Activated T-helper 9 cell treated with anti-CD3 and anti-CD28 coated beads, Interleukin-2, amount 50 U/mL, for 16 hours (primary cell): ENCODE measurements at places on chromosomes 5 and 9.

GRCh38 chr9:75873712-75874111, 16.8 kb upstream of the PCSK5 start:
- no peak for DNase-seq

GRCh38 chr9:137295849-137296669, 6.0 kb downstream of the NRARP start:
- DNase-seq = no peak

DNA sequence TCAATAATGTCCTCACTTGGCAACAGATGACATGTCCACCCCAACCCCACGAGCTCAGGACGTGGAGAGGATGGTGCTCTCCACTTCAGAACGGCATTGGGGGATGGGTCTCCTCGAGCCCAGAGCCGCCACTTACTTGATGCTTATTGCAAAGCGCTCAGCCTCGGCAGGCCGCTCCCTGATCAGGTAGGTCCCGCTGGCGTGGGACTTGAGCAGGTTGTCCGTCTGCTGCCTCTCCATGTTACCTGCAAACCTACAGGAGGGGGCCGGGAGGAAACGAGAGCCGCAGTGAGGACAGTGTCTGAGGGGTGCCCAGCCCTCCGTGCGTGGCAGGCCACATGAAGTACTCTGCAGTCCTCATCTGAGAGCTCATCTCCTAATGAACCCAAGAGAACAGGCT, 36.6 kb upstream of the SARDH start:
- no peak for DNase-seq

GRCh38 chr5:143066556-143067281, 296.5 kb downstream of the ARHGAP26 start:
- no peak for DNase-seq

- no peak for DNase-seq
Observed at GRCh38 chr5:130815246-130815645, 349.8 kb downstream of the HINT1 start.

DNA sequence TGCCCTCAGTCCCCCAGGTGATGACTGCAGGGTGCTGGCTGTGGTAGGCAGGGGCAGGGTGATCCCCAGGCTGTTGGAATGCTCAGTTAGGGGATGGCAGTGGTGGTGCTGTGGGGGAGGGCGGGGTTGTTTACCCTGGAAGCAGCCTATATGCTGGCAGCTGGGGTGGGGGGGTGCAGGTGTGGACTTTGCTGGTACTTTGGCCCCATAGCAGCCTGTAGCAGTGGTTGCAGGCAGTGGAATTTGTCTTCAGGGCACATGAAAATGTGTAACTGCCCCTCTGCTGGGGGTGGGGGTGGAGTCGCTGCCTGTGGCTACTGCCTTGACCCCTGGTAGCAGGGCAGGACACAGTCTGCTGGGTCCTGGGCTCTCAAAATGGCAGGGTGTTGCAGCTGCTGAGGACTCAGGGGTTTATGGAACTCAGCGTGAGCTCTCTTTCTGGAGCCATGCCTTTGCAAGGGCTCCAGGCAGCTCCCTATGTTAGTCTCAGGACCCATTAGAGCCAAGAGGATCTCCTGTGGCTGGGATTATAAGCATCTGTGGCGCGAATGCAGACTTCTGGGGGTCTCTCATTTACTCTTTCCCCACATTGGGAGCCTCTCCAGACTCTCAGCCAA, 65.0 kb downstream of the RMI1 start:
- DNase-seq = no peak

DNA sequence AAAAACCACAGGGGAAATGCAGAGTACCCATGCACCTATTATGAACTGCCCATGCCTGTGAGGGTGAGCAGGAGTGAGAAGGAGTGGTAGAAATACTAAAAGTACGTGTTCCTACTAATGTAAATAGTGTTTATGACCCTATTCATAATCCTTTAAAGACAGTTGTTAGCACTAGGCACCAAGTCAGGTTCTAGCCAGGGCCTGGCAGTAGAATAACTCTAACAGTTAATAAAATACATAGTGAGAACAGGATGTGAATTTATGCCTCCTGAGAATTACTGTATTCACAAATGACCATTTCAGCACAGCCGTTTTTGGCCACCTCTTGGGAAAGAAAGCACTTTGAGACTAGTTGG, 103.2 kb upstream of the TARS1 start:
- no peak for DNase-seq

DNA sequence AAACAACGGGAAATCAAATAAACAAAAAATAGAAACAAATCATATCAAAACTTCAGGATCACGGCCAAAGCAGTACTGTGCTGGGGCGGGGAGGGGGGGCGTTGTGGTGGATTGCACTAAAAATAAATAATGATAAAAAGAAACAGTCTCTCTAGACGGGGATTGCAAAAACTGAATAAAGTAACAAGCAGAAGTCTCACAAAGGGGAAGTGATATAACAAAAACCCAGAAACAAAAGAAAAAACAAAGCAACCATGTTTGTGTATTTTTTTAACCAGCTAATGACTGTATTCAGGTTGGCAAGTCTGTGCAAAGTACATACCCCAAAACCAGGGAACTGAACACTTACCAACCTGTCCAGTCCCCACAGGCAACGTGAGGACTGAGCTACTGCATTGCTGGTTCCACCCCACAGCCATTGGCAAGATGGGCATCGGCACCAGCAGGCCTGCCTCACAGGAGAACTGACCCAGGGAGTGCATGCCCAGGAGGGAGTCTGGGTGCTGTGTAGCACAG, 24.1 kb downstream of the BICD2 start:
- no peak for DNase-seq

GRCh38 chr5:10489810-10490426, 48.2 kb downstream of the ROPN1L start:
- no peak for DNase-seq

DNA sequence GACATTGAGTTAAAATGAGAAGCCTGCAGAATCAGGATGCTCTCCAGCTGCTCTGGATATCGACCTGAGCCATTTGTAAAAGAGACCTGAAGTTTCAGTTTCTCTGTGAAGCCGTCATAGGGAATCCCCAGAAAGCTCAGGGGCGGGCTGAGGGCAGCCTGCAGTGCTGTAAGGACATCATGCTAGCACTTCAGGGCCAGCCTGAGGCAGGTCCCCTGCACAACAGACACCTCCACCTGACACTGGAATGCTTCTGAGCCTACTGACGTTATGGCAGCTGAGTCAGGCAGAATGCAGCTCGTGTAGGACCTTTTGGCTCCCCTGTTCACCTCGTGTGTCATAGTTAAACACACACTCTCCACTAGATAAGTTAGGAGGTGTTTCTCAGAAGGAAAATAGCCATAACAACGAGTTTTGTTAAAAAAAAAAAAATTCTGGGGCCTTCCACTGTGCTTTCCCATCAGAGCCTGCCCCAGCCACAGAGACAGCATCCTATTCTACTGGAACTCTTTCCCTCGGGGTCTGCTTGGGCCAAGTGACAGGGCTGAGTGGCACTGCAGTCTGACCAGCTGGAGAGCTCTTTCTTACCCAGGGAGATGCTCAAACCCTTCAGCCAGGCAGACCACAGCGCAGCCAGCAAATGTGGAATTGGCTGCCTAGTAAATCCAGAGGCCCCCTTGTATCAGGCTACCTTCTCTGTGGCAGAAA, 354.9 kb downstream of the DIRAS2 start:
- no peak for DNase-seq

DNA sequence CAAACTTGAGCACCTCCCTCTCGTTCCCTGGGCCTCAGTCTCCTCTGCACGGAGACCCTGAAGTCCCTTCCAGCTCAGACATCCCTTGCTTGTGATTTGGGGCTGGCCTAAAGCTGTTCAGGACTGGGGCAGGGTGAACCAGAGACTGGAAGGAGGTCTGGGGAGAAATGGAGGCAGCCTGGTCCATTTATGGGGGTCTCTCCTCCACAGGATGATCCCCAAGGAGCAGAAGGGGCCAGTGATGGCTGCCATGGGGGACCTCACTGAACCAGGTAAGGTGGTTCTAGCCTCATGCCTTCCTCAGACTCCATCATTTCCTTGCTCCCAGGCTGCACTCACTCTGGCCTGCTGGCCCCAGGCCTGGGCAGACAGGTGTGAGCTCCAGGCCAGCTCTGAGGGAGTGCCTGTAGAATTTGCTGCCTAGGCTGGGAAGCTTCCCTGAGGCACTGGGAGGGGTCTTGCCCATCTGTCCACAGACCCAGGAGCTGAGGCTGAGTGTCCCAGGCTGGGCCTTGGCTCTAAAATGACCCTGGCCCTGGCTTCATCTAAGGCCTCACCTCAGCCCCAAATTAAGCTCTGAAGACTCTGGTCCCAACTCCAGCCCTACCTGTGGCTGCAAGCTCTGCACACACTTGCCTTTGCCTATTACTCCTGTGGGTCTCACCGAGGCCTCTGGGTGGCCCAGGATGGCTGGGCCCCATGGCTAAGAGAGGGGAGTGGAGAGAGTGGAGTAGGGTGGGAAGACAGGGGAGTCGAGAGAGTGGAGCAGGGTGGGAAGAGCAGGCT, 1.9 kb downstream of the MYOZ3 start:
- DNase-seq = no peak

GRCh38 chr9:21688108-21689102, 114.0 kb upstream of the MTAP start:
- DNase-seq = no peak

GRCh38 chr5:56323505-56323904, 90.4 kb upstream of the ANKRD55 start:
- no peak for DNase-seq

DNA sequence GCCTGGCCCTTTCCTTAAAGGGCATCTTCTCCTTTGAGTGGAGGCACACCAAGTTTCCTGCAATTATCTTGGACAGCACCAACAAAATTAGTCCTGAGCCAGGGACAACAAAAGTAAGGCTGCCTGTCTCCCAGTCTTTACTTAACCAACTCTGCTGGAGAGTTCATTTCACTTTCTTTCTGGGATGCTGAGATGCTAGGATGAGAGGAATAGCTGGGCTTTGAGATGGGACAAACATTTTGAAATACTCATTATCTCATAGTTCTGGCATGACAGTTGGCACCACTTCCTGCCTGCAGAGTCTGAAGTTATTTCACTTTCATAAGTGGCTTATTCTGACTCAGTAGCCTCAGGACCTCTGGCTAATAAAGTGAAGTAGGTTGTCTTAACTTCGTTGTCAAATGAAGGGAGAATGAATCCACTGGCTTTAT, 157.0 kb downstream of the C9orf152 start:
- DNase-seq = no peak

DNA sequence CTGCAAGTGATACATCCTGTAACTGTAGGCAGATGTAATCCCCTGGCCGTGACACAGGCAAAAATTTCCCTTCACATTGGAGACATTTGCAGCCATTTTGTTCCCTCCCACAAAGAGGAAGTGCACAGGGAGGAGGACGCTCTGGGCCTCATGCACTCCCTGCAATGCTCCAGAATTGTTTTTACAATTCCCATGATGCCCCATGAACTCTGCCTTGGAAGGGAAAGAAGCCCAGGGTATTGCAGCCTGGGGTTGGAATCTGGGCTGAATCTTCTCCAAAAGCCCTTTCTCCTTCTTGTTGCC, 491.7 kb downstream of the CCDC171 start:
- no peak for DNase-seq

DNA sequence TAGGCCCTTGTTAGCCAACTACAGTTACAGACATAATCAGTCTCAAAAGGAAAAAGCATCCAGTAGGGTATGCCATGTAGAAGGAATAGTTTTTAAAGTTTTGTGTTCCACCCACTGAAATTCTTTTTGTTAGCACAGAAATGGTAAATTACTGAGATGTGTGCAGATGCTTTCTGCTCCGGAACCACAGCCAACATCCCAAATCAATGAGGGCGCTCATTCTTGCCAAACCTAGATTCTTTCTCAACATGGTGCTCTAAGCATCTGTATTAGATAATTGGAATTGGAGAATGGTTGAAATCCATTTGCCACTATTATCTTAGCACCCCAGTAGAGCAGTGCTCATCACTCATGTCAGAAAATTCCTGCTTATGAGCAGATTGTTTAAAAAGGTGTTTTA, 127.8 kb downstream of the SEC61B start:
- no peak for DNase-seq

DNA sequence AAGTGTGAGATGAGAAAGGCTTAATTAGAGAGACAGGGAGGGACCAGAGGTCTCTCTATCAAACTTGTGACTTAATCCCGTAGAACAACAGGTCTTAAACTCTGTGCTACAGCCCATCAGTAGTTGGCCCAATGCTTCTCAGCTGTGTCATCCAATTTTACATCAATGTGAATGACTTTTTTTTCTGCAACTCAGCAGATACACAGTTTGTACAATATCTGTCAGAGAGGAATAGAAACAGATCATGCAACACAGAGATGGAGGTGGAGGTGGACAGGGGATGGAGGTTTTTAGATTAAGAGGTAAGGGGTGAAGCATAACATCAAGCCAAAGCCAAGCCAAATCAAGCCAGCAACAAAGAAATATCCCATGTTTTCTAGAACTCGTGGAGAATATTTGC, 43.0 kb downstream of the FBXW11 start:
- no peak for DNase-seq

GRCh38 chr5:96256795-96257470, 176.1 kb downstream of the PCSK1 start:
- DNase-seq = no peak

- DNase-seq = no peak
Observed at GRCh38 chr5:38843665-38844064, 2.1 kb upstream of the OSMR start.

DNA sequence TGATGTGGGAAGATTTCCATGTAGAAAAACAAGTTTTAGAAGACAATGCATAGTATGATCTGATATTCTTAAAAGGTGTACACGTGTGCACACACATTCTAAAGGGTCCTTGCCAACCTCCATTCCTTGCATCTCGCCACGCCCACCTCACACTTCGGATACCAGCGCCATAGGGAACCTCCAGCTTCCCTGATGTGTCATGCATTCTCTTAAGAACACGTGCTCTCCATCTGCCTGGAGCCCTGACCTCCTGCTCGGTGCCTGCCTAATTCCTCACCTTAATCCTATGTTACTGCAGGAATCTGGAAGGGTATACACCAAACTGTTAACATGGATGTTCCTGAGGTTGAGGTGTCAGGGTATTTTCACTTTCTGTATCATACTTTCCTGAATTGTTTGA, 63.1 kb downstream of the PTCD2 start:
- DNase-seq = no peak

- no peak for DNase-seq
Observed at GRCh38 chr5:150070821-150071220, 15.5 kb downstream of the CSF1R start.

DNA sequence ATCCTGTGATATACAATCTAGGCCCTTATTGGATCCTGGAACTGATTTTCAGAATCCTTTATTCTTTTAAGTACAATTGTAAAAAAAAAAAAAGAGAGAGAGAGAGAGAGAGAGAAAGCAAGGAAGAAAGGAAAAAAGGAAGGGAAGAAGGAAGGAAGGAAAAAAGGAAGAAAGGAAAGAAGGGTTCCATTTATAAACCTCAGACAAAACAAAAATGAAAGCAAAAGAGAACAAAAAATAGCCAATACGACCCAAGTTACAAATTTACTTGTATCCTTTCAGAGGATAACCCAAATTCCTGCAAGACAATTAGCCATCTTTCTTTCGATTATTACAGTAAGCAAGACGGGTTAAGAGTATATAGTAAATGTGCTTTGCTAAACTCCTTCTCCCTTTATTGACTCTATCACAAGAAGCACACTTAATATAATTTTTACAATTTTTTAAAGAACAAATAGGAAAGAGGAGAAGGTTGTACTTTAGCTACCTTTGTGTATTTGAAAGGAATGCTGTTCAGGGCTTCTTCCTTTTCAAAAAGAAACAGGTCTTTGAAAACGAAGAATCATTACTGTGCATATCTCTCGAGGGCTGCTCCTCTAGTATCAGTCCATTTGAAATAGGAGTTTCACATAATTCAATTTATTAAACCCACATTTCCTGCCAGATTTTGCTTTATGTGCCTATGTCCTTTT, 543.3 kb downstream of the RAB3C start:
- no peak for DNase-seq

- DNase-seq = no peak
Observed at GRCh38 chr5:170491479-170491878, 12.3 kb upstream of the KCNIP1 start.

GRCh38 chr5:150069672-150070627, 16.4 kb downstream of the CSF1R start:
- no peak for DNase-seq
